ENCODE measurements at places on chromosomes 3 and 15.

DNA sequence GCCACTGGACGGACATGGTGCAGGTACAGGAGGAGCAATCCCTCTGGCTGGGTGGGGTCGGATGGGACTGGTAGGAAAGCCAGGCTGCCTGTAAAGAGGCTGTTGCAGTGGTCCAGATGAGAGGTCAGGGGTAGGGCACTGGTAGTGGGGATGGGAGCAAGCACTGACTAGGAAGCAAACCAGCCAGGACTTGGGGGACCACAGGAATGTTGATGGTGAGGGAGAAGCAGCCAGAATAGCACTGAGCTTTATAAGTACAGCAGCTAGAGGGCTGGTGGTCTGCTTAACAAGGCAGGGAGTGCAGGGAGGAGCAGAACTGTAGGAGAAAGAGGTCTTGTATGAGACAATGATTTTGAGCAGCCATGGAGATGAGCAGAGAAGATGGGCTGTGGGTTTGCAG is 38.7 kb upstream of the PTPN23 start:
- DNase-seq, result no peak

GRCh38 chr3:112327371-112327951 is 5.5 kb upstream of the CD200 start:
- peak; percentile 87 for DNase-seq

DNA sequence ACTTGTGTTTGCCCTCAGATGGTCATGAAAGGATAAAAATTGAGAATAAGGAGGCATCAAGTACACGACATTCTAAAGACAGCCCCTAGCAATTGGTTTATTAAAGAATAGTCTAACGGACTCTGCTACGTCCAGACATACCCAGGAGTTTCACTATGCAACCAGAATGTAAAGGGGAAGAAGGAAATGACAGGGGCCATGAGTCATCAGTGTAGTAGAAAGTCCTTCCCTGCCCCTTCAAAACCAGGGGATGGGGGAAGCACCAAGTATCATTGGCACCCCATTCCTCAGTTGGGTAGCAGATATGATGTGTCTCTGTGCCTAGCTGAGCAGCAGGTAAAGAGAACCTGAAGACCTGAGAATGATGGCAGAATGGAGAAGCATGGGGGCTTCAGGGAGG is 367.4 kb downstream of the IL20RB start:
- no peak for DNase-seq

DNA sequence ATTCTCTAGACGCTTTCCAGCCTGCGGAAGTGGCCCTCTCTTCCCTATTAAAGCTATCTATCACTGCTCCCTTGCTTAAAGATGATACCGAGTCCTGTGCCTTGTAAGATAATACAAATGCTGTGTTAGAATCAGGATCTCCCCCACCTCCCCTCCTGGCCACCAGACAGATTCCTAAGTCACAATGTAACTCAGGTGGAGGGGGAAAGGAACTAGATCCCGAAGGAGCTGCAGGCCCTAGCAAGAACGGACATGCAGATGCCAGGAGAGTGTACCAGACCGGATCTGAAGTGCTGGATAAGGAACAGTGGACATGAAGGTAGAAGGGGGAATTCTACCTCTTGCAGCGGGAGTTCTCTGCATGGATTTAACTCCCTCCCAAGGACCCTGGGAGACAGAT is 230.7 kb upstream of the LYSMD4 start:
- DNase-seq, result no peak

- DNase-seq, result peak; percentile 86
Observed at GRCh38 chr3:119352863-119353527, 58.8 kb downstream of the ARHGAP31 start.

DNA sequence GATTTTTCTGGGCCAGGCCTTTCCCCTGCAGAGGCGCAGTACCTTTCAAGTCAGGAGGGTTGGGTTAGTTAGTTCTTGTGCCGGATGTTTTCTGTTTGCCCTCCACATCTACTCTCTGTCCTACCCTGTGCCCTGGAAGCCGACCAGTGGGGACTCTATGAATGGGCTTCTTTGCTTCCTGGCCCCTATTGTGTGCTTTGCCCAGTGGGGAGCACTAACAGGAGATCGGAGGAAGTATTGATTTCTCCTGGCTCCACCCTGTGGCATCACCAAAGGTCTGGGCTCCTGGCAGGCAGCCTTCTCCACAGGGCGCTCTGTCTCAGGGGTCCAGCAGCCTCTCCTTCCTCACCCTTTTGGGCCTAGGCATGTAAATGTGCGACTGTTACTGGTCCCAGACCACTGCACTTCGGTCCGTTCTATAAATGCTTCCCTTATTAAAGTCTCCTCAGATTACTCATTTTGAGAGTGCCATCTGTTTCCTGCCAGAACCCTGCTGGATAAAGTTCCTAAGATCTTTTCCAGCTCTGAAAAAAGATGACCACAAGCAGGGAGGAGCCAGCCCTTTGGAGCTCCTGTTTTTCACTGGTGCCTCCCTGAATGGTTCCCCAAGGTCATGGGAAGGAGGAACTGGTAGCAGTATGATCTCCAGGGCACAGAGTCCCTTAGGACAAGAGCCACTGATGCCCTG is 44.5 kb downstream of the CTDSPL start:
- DNase-seq, result peak; percentile 59

DNA sequence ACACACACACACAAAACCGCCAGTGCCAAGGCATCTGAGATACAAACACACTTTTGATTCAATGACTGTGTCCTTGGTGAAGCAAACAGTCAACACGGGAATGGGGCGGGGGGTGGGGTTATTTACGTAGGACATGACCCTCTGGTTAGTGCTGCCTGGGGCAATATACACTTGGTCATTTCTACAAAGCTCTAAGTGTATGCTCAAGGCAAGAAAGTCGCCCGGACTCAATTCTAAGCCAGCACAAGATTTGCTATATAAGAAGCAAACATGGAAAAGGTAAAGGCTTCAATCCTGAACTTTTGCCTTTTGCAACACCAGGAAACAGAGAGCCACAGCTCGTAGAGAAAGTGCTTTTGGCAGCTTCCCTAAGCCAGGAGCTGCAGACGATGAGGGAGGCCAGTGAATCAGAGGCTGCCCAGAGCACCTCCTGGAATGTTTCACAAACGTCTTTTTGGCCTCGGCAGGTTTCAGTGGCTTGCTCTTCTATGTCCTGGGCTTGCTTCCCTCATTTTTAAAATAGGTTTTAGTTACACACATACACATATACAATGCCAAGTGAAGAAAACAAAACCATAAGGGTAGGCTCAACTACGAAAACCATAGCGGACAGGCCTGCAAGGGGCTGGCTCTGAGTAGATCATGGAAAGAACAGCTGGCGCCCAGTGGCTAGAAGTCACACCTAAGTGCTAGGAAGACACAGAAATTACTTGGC is 73.6 kb downstream of the TM4SF4 start:
- peak; percentile 92 for DNase-seq

- no peak for DNase-seq
Observed at GRCh38 chr3:69290006-69290405, 95.9 kb downstream of the FRMD4B start.

DNA sequence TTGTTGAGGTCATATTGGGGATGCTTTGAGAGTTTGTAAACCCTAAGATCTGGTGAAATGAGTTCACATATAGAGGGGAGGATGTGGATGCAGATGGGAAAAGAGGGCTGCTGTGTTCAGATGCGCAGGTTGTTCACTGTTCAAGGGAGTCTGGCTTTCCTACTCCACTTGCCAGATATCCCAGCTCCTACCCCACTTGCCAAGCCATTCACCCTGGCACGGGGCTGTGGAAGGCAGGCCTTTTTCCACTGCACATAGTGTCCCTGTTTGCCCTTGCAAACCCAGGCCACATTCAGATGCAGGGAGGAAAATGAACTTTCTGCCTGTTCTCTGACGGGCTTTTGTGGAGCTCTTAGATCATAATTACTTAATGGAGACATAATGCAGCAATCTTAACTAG is 29.0 kb downstream of the CRABP1 start:
- DNase-seq, result no peak

- no peak for DNase-seq
Observed at GRCh38 chr15:69908590-69909420, 188.9 kb downstream of the TLE3 start.

DNA sequence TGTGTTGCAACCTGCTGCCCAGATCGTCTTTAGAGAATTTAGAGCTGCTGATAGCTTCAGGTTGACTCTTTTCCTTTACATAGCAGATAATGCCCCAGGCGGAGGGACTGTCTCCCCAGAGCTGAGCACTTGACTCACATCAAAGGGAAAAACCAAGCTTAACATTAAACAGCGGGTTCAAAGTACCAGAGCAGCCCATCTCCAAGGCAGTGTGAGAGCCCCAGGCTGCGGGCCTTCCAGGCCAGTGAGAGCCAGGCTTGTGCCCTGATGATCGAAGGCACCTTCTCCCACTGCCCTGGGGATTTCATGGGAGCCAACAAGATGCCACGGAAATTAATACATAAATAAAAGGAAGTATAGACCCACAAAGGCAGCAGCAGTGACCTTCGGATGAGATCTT is 275.6 kb downstream of the XXYLT1 start:
- DNase-seq, result no peak

DNA sequence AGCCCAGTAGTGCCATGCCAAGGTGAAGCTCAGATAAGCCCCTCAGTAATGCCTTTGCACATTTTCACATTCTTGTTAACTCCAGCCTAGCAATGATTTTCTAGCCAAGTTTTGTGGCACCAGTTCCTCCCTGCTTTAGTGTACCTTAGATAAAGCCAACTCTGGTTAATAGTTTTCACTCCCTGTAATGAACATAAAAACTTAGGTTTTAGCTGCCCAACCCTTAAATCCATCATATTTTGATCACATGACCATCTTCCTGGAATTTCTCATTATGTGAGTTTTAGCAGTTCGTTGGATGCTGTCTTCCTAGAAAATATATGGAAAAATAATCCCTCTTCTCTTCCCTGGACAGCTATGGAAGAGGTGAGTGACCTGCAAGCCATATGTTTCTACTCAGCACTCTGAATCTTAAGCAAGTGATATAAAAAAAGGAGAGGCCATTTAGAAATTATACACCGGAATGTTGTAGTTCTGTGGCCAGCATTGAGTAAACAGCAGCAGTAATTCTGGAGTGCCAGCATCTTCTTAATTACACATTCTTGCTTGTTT is 62.2 kb upstream of the P2RY1 start:
- no peak for DNase-seq

GRCh38 chr15:63079947-63080626 is 37.5 kb downstream of the TPM1 start:
- DNase-seq, result no peak

DNA sequence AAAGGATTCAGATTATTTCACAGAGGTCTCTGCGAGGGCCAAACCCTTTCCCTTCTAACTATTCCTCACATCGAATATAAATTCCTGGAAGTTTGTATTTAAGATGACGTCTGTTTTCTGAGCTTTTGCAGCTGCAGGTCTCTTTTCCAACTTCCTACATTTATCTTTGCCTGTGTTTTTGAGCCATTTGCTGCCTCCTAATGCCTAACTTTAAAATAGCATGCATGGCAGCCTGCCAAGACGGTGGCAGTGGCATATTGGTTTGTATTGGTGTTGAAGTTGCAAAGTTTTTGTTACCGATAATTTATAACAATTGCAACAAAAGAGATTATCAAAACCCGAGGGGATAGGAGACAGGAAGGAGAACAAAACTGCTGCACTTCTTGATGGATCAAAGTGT is 187.1 kb upstream of the DNAJC19 start:
- DNase-seq, result peak; percentile 61

DNA sequence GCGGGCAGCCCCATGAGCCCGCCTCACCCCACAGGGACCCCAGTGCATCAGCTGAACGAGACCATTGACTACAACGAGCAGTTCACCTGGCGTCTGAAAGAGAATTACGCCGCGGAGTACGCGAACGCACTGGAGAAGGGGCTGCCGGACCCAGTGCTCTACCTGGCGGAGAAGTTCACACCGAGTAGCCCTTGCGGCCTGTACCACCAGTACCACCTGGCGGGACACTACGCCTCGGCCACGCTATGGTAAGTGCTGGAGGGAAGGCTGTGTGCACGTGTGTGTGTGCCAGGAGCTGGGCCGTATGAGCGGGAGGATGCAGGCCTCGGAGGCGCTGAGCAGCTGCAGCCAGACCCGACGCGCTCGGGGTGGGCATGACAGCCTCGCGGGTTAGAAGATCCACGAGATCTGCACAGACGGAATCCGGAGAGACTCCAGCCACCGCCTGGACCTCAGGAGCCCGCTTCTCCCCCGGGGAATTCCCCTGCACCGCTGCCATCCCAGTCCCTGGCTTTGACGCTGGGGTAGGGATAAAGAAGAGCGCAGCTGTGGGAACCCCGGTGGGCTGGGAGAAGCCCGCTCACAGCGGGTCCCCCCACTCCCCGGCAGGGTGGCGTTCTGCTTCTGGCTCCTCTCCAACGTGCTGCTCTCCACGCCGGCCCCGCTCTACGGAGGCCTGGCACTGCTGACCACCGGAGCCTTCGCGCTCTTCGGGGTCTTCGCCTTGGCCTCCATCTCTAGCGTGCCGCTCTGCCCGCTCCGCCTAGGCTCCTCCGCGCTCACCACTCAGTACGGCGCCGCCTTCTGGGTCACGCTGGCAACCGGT is 2.6 kb downstream of the DUOXA2 start:
- no peak for DNase-seq

DNA sequence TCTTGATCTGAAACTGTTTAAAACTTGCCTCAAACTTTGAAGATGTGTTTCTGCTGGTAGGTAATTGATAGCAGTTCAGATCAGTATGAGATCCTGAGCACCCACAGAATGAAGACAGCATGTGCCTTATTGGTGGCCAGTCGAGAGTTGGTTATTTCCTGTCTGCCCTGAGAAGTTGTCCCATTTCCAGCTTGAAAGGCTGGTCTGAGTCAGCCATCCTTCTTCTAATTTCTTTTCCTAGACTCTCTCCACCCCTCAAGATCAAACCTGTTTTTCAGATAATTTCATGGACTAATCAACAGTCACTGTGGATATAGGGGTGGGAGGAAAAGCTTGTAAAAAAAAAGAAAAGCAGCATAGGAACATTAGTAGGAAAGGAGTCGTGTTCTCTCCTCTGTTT is 464.4 kb downstream of the FOXP1 start:
- DNase-seq, result no peak

DNA sequence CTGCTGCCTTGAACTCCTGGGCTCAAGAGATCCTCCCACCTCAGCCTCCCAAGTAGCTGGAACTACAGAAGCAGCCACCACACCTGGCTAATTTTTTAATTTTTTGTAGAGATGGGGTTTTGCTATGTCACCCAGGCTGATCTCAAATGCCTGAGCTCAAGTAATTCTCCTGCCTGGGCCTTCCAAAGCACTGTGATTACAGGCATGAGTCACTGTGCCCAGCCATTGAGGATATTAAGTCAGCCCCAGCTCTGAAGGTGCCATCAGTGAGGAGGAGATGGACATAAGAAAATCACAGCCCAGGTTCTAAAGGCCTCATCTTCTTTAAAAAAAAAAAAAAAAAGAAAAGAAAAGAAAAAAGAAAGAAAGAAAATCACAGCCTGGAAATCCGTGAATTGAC is 26.6 kb upstream of the PSTPIP1 start:
- peak; percentile 35 for DNase-seq

All from fibroblast of pulmonary artery (primary cell).